Stimulated activated memory B cell treated with anti-CD40 and anti-IgM and Interleukin-4, amounts not matched to agents 10 μg/mL and 1 μg/mL and 100 μg/mL, for 72 hours (primary cell): ENCODE measurements at places on chromosomes 2 and 18.
A peak's percentile ranks its signal among the peaks of the same experiment; 100 is the strongest.

DNA sequence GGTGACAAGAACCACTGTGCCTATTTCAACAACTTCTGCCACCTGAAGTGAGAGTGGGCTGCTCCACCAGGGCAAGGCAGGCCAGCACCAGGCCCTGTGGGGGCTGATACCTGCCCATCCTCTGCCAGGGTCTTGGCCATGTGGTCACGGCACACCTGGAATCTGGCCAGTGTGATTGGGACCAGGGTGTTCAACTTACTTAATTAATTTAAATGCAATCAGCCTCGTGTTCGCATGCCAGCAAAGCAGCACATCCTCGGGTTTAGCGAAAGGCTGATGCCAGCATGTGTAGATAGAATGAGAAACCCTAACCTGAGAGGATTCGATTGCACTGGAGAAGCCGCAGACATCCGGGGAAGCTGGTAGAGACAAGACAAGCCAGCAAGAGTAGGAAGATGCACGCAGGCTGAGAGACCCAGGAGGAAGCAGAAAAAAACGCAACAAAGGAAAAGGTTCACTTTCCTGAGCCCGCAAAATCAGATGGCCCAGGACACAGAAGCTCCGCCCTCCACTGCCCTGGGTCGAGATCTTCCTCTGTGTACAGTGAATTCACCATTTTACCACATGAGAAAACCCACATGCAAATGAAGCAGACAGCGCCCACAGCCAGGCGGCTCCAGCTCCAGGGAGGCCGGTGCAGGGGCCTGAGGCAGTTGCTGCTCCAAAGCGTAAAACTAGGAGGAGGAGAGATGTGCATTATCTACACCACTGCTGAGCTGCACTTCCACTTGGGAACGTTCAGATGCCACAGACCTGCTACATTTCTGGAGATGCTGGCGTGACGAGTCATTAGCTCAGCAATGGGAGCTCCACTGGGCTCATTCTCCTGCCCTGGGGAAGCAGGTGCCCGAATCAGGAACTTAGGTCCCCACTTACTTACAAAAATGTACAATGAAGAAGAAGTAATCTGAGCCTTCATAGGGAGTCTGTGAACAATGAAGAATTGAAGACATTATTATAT is 92.1 kb downstream of the TMEM18 start:
- peak; percentile 91 for ATAC-seq

- no peak for ATAC-seq
Observed at GRCh38 chr2:178265851-178266250, 71.5 kb downstream of the OSBPL6 start.

- ATAC-seq: peak; percentile 72
Observed at GRCh38 chr2:9548506-9548905, 7.1 kb downstream of the ADAM17 start.

GRCh38 chr2:228426502-228427216 is 245.2 kb upstream of the SPHKAP start:
- no peak for ATAC-seq

DNA sequence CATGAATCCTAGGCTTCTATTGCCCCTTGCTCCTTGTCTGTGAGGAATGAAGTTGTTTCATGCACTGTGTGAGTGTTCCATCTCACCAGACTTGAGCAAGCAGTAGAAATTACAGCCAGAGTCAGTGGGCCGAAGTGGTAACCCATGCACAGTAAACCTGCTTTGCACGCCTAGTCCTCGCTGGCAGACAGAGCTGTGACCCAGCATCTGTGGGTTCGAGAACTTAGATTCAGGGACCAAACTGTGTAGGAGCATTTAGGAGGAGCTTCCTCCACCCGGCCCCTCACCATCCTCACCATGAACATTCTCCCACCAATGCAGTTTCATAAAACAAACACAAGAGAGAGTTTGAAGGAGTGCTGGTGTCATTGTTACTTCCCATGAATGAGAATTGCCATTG is 21.6 kb upstream of the TEX51 start:
- no peak for ATAC-seq

DNA sequence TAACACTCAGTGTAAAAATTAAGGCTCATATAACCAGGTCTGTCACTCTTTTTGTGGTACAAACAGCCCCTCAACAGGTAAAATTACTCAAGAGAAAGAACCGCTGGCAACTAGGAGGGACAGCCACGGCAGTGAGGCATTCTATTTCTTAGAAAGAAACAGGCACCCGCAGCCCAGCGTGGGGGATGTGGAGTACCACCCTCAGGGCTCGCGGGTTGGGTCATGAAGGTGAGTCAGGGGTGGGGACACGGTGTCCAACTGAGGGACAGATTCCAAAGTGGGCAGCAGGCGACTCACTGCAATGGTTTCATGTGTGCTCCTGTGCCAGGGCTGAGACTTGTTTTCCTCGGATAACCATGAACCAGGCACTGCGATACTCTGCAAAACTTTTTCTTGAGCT is 129.4 kb downstream of the DTNB start:
- no peak for ATAC-seq

DNA sequence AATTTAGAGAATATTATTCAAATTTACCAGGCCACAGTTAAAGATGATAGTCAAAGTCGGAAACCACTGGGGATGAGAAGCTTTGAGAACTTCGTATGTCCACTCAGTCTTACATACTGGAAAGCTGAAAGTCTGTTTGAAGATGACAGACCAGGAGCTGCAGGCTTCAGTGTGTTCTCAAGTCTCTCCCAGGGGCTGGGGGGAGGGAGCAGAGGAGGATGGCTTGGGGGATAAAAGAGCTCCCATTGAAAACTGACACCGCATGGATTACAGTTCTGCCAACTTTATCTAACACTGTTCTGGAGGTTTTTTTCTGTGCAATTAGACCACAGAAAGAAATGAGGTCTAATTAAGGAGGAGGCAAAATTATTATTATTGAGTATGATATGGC is 170.5 kb upstream of the ALKAL2 start:
- ATAC-seq: no peak

DNA sequence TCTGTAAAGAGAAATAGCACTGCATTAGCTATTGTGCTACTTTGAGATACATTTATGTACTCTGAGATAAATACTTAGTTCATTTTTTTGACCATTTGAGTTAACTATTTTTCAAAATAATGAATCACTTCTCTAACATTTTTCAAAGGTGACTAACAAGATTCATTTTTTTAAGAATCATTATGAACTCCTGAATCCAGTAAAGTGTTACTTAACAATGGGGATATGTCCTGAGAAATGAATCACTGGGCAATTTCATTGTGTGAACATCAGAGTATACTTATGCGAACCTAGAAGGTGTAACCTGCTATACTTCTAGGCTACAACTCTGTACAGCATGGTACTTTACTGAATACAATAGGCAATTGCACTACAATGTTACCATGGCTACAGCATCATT is 355.8 kb downstream of the ARL6IP6 start:
- no peak for ATAC-seq

- ATAC-seq: no peak
Observed at GRCh38 chr2:68769586-68770270, 35.1 kb downstream of the ARHGAP25 start.

- no peak for ATAC-seq
Observed at GRCh38 chr18:79876497-79876896, 75.0 kb downstream of the SLC66A2 start.

DNA sequence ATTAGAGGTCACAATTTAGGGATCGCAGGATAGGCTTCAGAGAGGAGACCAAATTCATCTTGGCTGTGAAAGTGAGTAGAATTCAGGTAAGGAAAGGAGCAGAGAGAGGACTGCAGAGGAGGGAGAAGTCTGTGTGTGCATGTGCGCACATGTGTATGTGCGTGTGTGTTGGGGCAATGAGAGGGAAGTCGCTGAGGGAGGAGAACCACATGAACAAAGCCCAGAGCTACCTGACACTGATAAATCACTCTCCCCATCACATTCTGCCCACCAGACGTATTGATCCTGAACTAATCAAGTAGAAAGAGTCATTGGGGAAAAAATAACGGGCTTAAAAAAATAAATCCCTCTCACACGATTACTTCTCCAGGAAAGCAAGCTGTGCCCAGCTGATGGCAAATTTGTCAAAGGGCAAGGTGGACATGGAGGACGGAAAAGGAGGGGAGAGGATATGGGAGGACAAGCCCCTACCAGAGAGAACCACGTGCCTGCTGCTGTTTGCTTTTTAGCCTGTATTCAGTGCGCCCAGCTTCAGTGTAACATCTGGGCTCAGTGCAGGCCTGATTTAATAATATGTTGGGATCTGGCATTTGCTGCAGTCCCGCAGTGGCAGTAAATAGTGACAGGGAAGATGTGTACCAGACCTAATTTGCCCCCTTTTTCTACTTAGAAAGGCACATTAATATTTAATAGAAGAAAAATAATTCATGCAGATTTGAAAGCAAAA is 307.5 kb downstream of the C1D start:
- no peak for ATAC-seq

DNA sequence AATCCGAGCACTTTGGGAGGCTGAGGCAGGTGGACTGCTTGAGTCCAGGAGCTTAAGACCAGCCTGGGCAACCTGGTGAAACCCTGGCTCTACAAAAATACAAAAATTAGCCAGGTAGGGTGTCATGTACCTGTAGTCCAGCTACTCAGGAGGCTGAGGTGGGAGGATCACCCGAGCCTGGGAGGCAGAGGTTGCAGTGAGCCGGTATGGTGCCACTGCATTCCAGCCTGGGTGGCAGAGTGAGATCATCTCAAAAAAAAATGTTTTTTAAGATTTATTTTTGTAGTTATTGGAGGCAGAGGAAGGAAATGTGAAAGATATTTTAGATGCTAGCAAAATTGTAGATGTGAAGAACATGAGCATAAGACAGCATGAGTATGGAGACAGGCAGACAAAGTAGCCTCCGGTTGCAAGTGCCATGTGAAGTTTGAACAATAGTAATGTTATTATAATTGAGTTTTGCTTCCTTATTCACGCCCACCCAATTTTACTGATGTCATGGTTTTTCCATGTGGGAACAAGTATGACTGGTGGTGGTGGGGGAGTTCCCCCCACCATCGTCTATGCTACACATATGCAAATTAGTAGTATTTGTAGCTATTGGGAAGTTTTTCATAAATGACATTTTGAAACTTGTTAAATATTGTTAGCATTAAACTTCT is 18.0 kb downstream of the REL start:
- peak; percentile 85 for ATAC-seq

GRCh38 chr18:51137891-51138290 is 59.6 kb downstream of the MEX3C start:
- ATAC-seq: no peak

DNA sequence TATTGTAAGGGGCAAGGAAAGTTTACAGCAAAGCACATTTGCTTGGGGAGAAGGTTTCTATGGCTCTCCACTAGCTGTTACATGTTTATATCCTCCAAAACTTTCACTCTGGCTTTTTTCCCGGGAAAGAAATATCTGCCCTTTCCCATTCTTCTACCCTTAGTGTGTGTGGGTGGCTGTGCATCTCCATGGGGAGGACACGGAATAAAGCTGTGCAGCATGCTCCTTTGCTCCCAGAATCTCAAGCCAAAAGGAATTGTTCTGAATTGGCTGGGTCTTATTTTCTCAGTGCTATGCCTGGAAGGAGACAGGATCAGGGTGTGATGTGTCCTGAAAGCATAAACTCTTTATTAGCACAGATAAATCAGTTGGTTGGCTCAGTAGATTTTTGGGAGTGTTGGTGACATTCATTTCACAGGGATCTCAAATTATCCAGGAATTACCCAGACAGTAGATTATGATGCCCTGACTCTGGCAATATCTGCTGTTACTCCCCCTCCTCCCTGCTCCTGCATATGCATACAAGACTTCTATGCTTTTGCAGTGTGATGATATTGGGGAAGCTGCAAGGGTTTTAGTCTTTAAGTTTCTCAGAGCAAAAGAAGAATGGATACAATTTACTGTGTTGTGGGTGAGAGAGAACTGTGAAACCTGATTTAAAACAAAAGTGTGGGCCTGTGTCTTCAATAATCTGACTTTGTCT is 63.1 kb downstream of the PARD3B start:
- no peak for ATAC-seq

DNA sequence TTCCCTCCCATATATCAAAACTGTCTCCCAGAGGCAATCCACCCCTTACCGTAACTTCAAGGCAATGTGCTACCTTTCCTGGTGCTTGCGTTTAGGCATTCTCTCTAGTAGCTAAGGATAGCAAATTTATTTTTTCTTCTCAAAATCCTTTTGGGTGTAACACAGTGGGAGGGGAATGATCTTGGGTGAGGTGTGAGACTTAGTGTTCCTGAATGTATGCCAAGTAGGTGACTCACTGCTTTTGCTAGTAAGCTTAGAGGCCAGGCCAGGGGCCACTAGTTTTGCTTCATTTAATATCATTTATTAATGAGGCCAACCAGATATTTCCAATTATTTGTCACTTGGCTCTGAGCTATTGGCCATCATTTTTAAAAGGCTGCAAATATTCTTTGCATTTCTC is 135.5 kb downstream of the NAPG start:
- ATAC-seq: no peak

DNA sequence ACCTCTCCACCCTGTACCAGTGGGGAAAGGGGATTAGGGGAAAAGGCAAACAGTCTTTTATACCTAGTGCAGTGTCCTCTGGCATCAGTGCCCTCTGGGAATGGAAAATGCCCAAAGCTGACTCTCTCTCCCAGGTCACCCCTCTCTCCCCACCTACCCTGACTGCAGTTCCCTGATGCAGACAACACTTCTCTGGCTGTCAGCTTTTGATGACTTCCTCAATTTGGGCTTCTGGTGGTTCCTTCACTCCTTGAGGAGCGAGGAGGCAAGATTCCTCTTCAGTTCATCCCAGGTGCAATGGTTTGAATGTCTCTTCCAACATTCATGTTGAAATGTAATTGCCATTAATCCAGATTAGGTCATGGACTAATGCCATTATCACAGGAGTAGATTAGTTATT is 19.7 kb upstream of the PPM1B start:
- ATAC-seq: no peak

DNA sequence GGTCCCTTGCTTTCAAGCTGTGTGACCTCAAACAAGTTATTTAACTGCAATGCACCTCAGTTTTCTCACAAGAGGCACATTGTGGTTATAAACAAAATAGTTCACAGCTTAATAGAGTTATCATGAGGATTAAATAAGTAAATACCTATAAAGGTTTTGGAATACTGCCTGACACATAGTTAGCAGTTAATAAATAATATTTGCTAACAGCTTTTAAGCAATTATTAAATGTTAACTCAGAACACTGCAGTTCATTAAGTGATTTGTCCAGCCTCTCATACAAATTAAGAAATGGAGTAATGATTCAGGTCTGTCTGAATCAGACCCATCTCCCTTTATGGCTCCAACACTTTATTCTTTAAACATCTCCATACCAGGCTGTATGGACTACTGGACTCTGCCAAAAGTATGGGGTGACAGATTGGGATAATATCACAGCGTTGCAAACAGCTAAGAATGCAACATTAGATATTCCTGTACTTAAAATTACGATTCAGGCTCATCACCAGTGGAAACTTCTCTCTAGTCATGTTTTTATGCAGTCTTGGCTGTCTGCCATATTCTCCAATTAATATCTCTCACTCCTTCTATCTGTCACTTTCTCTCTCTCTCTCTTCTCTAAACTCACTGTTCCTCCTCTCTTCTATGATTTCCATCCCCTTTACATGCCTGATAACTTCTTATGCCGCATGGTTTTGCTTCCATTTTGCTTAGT is 370.6 kb upstream of the UBE2E3 start:
- ATAC-seq: no peak

- ATAC-seq: no peak
Observed at GRCh38 chr18:54850598-54850997, 22.3 kb downstream of the RAB27B start.
